ENCODE measurements at places on chromosomes 13 and 19. TPM values are rescaled to one million over a fixed set of nuclear protein-coding genes. Genes with fewer than 3 reads are reported as not detected.

The CYP2A7 gene
- total RNA-seq, result not detected

The IL4I1 gene
- not detected for total RNA-seq

The CRX gene
- not detected for total RNA-seq

The PSG1 gene
- total RNA-seq, result not detected

The TEX29 gene
- not detected for total RNA-seq

The CEACAM6 gene
- total RNA-seq, result not detected

The ZNF615 gene
- total RNA-seq, result 9.0 TPM

The CALR3 gene
- total RNA-seq, result not detected

The OR7A5 gene
- not detected for total RNA-seq

The CYP4F2 gene
- total RNA-seq, result 0.59 TPM

The MARCHF2 gene
- 8.3 TPM for total RNA-seq

The MISP3 gene
- total RNA-seq, result 0.54 TPM

DNA sequence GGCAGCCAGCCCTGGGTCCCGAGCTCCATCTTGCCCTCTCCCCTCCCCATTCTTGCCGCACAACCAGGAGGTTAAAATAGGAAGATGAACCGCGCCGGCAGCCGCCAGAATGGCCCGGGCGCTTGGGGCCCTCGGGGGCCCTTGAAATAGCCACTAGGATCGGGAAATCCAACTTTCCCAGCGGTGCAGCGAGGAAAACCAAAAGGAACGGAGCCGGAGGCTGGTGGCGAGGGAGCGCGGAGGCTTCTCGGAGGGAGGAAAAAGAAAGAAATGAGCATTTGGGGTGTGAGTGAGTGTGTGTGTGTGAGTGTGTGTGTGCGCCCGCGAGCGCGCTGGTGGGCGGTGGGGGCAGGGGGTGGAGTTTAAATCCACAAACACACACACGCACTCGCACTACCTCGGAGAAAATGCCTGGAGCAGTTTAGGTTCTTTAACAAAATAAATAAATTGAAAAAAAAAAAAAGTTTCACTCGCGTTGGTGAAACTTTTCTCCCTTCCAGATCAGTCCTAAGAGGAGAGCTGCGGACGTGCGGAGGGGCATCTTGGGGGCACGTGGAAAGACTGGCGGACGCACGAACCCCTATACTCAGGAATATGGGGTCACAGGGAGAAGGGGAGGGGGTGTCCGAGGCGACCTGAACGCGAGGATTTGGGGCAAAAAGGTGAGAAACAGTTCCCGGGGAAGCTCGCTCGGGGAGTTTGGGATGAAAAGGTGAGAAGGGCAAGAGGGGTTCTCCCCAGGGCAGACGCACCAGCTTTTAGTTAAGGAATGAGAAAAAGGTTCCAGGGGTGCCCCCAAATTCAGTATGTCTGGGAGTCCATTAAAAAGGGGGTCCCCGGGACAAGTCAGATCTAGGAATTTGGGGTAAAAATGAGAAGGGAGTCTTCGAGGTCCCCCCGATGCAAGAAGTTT, 1.3 kb downstream of the RFX2 start:
- H3K4me3 ChIP-seq, result peak overlapping the region; percentile 88
- H3K27ac ChIP-seq, result peak overlapping the region; percentile 95
- no peaks in the 10 kb centered on the region for H3K27me3 ChIP-seq
- DNase-seq, result no peak
- peaks cover 18% of the 10 kb centered on the region for H3K36me3 ChIP-seq

GRCh38 chr19:11506101-11506555, 489 bp upstream of the ZNF653 start:
- H3K27ac ChIP-seq, result peak overlapping the region; percentile 85
- H3K4me3 ChIP-seq, result peak overlapping the region; percentile 81
- H3K27me3 ChIP-seq, result no peaks in the 10 kb centered on the region
- H3K36me3 ChIP-seq, result peaks cover 14% of the 10 kb centered on the region

GRCh38 chr19:30718707-30719106, 346.5 kb downstream of the ZNF536 start:
- DNase-seq, result no peak
- no peaks in the 10 kb centered on the region for H3K4me1 ChIP-seq
- no peaks in the 10 kb centered on the region for H3K27me3 ChIP-seq
- H3K4me3 ChIP-seq, result no peak overlapping the region

DNA sequence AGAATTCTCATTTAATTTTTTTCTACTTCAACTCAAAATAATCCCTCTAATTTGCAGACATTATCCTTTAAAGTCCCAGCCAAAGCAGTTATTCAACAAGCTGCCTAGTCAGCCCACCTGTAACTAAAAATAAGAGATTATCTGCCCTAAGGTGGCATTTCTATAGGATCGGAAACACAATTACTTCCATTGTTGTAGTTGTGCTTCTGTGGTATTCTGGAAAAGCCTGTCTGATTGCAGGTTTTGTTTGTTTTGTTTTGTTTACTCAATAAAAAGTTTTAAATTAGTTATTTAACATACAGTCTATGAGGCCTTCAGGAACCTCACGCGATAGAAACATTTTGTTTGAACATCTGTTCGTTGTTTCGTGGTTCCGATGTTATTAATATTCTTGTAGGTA, 101.0 kb downstream of the ZIC5 start:
- H3K27ac ChIP-seq, result no peak overlapping the region
- no peak for DNase-seq
- no peaks in the 10 kb centered on the region for H3K36me3 ChIP-seq
- no peaks in the 10 kb centered on the region for H3K4me1 ChIP-seq

DNA sequence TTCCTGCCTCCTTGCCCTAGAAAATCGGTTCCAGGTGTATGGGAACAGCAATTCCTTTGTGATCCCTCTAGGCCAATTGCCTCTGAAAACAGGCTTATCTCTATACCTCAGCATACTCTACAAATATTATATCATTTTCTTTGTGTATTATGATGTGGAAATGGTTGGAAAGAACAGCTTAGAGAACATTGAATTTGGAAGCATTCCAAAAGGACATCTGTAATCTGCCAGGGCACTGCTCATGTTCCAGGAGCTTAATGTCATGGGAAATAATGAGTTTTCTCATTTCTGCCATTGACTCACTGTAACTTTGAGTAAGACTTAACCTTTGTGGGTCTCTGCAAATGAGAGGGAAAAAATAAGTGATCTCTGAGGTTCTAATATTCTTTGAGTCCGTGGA, 147.3 kb downstream of the UFM1 start:
- no peak overlapping the region for H3K4me3 ChIP-seq
- no peaks in the 10 kb centered on the region for H3K4me1 ChIP-seq
- no peaks in the 10 kb centered on the region for H3K27me3 ChIP-seq
- no peak for DNase-seq
- no peak overlapping the region for H3K27ac ChIP-seq
- H3K36me3 ChIP-seq, result no peaks in the 10 kb centered on the region

DNA sequence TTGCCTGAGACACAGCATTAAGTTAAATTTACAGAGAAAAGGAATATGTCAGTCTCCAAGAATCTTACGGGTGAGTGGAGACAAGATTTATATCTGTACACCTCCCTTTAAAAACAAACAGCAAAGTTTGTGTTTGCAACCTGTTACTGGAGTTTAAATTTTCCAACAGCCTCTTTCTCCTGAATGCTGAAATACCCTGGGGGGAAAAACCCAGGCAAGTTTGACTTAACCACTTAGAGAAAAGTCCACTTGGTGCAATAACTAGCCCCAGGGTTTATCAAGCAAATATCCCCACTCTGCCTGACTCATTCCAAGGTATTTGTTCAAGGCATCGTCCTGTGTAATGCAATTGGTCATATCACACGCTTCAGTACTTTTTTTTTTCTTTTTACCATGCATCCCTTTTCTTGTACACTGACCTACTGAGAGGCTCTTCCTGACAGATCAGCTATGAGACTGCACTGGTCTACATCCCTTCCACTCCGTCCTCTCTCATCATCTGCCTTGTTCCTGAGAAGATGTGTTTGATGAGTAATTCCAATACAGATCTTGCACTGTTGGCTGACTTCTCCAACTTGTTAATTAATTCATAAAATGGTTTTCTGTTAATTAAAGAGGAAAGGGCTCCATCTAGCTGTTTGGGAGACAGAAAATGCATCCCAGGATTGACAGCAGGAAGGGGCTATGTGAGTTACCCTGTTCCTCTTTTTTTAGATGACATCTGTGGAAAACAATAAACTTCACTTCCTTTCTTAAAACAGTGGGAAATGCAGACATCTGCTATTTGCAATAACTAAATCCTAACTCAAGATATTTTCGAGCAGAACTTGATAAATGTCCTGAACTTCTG, 212.5 kb upstream of the IRS2 start:
- H3K27me3 ChIP-seq, result no peaks in the 10 kb centered on the region
- no peak overlapping the region for H3K4me3 ChIP-seq
- peak overlapping the region; percentile 29 for H3K27ac ChIP-seq
- peak; percentile 95 for DNase-seq
- H3K4me1 ChIP-seq, result peaks cover 37% of the 10 kb centered on the region

DNA sequence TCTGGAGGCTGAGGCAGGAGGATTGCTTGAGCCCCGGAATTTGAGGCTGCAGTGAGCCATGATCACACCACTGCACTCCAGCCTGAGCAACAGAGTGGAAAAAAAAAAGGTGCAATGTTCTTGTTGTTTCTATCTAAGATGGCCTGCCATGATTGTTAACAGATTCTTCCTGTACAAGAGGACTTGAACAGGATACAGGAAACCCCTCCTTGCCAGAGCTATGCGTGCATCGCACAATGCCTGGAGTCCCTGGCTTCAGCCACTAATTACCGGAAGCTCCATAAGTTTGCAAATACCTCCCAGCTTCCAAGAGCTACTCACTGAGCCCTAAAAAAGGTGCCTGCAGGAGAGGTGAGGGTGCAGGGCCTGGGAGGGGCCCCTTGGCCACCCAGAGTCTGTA, 13.1 kb upstream of the HIF3A start:
- H3K27ac ChIP-seq, result no peak overlapping the region
- no peak overlapping the region for H3K4me3 ChIP-seq
- DNase-seq, result no peak
- no peaks in the 10 kb centered on the region for H3K27me3 ChIP-seq

GRCh38 chr13:79413521-79413920, 7.5 kb upstream of the RBM26 start:
- no peaks in the 10 kb centered on the region for H3K4me1 ChIP-seq
- no peak for DNase-seq
- no peak overlapping the region for H3K4me3 ChIP-seq
- H3K27me3 ChIP-seq, result no peaks in the 10 kb centered on the region
- H3K27ac ChIP-seq, result no peak overlapping the region

DNA sequence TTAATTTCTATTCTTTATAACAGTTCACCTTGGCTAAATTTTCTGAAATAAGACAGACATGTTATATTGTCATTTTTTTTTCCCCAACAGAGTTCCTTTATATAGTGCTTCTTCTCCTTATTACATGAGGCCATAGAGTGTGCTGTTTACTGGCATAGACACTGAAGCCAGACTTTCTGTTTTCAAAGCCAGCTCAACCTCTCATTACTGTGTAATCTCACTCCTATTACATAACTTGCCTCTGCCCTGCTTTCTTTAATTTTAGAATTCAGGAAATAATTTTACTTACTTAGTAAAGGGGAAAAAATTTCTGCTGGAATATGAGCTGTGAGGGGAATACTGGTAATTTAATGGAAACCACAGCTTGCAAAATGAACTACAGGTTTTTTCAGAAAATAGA, 1380.4 kb downstream of the SLITRK1 start:
- no peak overlapping the region for H3K4me3 ChIP-seq
- H3K27ac ChIP-seq, result no peak overlapping the region
- no peak for DNase-seq

GRCh38 chr13:41034881-41035280, 15.8 kb upstream of the ELF1 start:
- no peak overlapping the region for H3K27ac ChIP-seq
- H3K36me3 ChIP-seq, result peaks cover 6% of the 10 kb centered on the region
- H3K27me3 ChIP-seq, result no peaks in the 10 kb centered on the region
- H3K4me3 ChIP-seq, result no peak overlapping the region
- H3K4me1 ChIP-seq, result peaks cover 5% of the 10 kb centered on the region

- H3K27ac ChIP-seq, result peak overlapping the region; percentile 36
- H3K27me3 ChIP-seq, result no peaks in the 10 kb centered on the region
- no peak overlapping the region for H3K4me3 ChIP-seq
- H3K4me1 ChIP-seq, result no peaks in the 10 kb centered on the region
- no peak for DNase-seq
- peaks cover 42% of the 10 kb centered on the region for H3K36me3 ChIP-seq
These were observed 95.3 kb upstream of the SLC15A1 start for GRCh38 chr13:98847780-98848179.

DNA sequence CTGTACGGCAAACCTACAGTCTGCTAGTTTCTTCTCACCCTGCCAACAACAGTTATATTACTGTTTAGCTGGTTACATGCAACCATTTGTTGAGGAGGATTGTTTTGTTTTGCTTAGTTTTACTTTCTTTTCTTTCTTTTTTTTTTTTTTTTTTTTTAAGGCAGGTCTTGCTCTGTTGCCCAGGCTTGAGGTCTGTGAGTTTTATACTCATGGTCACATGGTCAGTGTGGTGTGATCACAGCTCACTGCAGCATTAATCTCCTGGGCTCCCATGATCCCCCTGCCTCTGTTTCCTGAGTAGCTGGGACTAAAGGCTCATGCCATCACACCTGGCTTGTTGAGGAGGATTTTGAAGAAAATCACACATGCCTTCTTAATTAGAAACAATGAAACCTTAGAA, 505.6 kb downstream of the GPC5 start:
- H3K27me3 ChIP-seq, result peaks cover 43% of the 10 kb centered on the region
- H3K4me1 ChIP-seq, result no peaks in the 10 kb centered on the region
- no peak for DNase-seq
- H3K27ac ChIP-seq, result no peak overlapping the region
- H3K4me3 ChIP-seq, result no peak overlapping the region
- H3K36me3 ChIP-seq, result no peaks in the 10 kb centered on the region

DNA sequence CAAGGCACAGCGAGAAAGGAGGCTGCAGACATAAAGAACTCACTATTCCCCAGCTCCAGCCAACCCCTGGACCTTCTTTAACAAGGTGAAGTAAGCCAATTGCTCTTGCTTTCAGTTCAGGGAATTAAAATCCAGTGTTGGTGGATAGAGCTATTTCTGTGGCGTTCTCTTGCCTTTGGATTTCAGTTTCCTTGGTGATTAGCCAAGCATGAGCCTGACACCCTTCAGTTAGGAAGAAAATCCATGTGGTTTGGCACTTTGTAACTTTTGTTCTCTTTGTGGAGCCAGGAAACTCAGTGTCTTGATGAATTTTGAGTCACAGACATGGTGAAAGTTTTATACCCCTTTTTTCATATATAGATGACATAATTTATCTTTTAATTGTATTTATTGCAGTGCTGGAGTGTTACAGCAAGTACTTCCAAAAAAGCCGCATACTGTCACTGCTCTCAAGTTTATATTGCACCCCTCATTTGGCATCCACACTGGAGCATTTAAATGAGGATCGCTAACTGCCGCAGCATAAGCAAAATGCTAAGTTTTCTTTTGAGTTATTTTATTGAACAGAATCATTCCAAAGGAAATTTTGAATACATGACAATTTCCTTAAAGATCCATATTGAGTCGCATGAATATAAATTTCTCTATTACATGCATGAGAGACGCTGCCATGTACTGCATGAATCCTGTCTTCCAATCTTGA, 406.8 kb downstream of the MYO16 start:
- no peak for DNase-seq
- no peak overlapping the region for H3K4me3 ChIP-seq
- H3K4me1 ChIP-seq, result no peaks in the 10 kb centered on the region
- H3K27ac ChIP-seq, result no peak overlapping the region

- peak; percentile 37 for DNase-seq
- H3K4me1 ChIP-seq, result no peaks in the 10 kb centered on the region
- H3K4me3 ChIP-seq, result no peak overlapping the region
- H3K36me3 ChIP-seq, result no peaks in the 10 kb centered on the region
These were observed 13.6 kb upstream of the KPNA3 start for GRCh38 chr13:49806126-49806536.

All from MCF 10A (cell line).